ENCODE measurements at places on chromosomes 4 and X.

DNA sequence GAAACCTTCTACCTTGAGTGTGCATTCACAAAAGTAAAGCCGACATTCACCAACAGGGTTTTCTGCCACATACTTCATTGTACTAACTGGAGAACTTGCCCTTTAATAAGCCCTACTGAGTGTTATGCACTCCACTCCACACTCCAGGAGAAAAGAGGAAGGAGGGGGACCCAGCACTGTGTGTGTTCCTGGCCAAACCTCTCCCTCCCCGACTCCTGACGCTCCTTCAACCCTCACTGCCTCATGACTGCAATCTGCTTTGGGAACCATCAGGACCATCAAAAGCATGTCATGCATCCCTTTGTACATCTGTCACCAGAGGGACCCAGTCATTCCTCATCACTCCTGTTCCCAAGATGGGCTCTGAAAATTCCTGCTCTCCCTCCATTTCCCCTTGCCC, 143.7 kb downstream of the RASL11B start:
- DNase-seq: no peak

DNA sequence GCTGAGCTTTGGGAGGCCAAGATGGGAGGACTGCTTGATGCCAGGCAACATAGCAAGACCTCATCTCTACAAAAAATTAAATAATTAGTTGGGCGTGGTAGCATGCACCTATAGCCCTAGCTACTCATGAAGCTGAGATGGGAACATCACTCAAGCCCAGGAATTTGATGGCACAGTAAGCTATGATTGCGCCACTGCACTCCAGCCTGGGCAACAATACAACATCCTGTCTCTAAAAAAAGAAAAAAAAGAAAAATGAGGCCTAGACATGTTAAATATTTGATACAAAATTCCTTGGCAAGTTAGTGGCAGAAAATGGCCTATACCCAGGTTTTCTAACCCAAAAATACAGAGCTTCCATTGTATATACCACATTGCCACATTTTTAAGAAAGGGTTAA, 88.1 kb upstream of the MAB21L2 start:
- DNase-seq: no peak

DNA sequence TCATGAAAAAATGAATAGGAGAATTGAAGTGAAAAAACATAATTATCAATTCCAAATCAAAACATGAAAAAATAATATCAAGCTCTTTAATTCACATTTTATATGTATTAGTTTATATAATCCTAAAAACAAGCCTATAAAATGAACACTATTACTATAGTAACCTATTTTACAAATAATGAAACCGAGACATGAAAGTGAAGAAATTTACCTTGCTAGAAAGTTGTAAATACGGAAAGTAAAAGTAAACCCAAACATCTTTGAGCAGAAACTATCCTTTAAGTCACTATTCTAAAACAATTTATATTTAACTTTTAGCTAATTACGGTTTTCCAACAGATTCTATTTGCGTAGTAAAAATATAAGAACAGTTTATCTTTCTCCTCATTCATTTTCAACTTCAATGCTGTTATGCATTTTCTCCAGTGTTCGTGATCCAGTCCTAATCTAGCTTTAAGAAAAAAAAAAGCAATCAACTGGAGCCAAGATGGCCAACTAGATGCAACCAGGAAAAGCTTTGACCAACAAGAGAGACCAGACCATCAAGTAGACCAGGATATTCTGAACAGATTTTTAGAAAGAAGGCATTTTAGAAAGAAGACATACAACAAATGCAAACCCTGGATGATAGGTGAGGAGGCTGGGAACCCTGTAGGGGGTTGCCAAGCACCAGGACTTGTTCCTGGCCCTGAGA, 67.0 kb downstream of the DDX53 start:
- DNase-seq: no peak

- DNase-seq: no peak
Observed at GRCh38 chr4:113618205-113618604, 143.3 kb downstream of the CAMK2D start.

DNA sequence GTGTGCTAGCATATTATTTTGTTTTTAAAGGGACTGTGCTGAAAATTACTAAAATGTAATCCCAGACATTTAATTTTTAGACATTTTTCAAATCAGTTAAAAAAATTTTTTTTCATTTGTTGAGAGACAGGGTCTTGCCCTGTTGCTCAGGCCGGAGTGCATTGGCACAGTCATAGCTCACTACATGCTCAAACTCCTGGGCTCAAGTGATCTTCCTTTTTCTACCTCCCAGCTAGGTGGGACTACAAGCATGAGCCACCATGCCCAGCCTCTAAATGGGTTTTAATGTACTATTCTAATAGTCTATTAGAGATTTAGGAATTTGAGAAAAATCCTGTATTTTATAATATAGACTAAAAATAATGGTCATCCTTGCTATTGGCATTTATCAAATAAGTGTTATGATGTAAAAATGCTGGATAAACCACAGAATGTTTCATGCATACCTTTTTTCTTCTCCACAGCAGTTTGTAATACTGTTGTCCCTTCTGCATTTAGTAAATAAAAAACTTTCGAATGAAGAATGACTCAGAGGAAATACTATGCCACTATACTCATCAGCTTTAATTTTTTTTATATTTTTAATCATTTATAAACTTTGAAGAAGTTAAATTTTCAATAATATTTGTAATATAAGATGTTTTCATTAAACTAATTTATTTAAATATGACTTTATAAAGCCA, 29.9 kb downstream of the CPEB2 start:
- no peak for DNase-seq
